ENCODE measurements at places on chromosomes 1 and 21. TPM values are rescaled to one million over a fixed set of nuclear protein-coding genes. Genes with fewer than 3 reads are reported as not detected.

DNA sequence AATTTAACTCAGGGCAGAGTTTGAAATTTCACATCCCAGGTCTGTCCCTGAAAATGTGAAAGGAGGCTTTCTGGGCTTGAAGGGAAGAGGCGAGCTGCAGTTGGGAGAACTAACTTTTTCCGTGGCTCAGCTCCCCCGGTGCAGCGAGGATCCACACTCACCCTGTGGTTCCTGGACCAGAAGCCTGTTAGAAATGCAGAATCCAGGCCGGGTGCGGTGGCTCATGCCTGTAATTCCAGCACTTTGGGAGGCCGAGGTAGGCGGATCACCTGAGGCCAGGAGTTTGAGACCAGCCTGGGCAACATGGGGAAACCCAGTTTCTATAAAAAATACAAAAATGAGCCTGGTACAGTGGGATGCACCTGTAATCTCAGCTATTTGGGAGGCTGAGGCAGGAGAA is 2.9 kb upstream of the DHRS3 start:
- DNase-seq = no peak

- peak; percentile 68 for DNase-seq
Observed at GRCh38 chr1:229699613-229700267, 73.7 kb downstream of the URB2 start.

GRCh38 chr1:230189824-230190223 is 122.8 kb downstream of the GALNT2 start:
- DNase-seq = no peak

Gene CLDN17
- total RNA-seq = not detected

DNA sequence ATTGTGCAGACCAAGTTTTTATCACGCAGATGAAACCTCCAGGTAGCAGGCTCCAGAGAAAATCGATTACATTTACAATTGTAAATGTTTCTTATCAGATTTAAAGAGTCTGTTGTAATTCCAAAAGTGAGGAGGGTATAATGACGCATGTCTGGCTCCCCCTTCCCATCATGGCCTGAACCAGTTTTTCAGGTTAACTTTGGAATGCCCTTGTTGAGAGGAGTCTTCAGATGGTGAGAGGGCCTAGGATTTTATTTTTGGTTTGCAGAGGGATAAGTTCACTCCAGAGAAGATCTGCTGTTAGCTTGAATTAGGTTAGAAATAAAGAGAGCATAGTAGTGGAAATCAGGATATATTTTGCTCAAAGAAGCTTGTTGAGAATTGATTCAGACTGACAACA is 1028.3 kb upstream of the B3GALT2 start:
- no peak for DNase-seq

DNA sequence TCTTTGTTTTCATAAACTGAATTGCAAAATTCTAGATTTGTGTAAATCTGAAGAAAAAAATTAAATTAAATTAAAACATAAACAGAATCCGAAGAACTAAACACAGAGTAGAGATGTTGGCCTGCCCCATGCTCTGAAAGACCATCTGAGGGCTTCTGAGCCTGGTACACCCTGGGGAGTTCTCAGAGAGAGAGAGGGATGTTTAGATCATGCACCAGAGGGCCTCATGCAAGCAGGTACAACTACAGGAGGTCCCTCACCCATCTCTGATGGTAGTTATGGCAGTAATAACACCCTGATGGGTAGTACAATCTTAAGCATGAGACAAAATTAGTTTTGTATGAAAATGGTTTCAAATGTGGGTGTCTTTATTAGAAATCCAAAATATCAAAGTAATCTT is 127.7 kb downstream of the TGFB2 start:
- DNase-seq = no peak

- no peak for DNase-seq
Observed at GRCh38 chr1:14759843-14760242, 161.4 kb downstream of the KAZN start.

Gene ATP1A2
- 28.2 TPM for total RNA-seq

Gene PDC
- not detected for total RNA-seq

DNA sequence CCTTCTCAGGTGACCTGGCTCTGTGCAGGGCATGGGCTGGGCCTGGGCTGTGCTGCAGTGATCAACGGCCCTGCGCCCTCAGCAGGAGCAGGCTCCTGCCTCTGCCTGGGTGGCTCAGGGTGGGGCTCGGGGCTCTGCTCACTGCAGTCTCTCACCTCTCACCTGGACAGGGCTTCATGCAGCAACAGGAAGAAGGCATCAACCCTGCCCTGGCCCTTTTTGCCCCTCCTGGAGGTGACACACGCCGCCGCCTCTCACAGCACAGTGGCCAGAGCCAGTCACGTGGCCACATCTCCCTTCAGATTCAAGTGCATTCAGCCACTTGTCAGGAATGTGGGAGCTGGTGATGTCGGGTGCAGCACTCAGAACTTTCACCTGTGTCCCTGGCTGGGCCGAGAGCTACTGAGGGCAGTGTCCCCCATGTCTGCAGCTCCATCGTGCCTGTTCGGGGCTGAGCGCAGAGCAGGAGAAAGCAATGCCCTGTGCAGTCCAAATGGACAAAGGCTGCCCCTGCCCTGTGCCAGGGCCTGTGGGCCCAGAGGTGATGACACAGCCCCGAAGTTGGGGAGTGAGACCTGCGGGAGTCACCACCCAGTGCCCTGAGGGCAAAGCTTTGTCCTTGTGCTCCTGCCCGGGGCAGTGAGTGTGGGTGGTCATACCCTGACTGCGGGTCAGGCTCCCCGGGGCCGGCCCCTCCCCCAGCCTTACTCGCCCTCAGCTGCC is 314.0 kb downstream of the PTPRU start:
- DNase-seq = no peak

DNA sequence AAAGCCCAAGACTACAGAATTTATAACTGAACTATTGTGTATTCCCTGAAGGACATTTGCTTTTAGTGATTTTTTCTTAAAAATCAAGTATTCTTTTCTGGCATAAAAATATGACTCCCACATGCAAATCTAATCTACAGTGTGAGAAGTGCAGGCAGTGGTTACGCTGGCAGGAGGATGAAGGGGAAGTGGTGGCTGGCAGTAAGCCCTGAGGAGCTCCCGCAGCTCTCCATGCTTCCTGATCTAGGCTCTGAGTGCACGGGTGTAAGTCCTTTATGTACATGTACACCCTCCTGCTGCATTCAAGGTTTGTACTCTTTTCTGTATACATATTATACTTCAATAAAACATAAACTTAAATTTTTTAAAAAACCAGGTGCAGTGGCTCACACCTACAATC is 67.5 kb upstream of the PRDX6 start:
- DNase-seq = peak; percentile 68

DNA sequence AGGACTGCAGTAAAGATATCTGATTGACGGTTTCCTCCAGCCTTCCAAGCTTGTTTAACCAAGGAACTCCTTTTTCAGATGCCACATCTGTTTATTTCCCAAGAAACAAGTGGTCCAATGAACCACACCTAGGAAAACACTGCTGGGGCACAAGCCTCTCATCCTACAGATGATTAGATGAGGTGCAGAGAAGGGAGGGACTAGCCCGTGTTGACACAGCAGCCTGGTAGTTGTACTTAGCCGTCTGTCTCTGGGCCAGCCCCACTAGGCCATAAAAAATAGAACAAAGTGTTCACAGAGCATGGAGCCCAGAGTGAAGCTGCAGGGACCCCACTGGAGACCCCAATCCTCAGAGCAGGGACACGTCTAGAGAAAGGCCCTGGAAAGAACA is 32.1 kb downstream of the LRP8 start:
- no peak for DNase-seq

GRCh38 chr1:72435025-72435424 is 152.7 kb upstream of the NEGR1 start:
- DNase-seq = peak; percentile 89

DNA sequence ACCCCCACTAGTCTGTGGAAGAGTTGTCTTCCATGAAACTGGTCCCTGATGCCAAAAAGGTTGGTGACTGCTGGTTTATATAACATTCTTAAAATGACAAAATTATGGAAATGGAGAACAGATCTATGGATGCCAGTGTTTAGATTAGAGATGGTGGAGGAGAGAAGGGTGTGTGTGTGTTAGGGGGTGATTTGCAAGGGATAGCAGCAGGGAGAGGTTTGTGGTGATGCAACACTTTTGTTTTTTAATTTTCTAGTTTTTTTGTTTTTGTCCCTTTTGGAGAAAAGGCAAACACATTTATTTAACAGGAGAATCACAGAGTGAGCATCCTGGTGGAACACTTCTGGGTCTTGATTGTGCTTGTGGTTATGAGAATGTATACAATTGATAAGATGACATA is 143.8 kb downstream of the RPS6KC1 start:
- no peak for DNase-seq

Gene ASB17
- total RNA-seq = not detected

DNA sequence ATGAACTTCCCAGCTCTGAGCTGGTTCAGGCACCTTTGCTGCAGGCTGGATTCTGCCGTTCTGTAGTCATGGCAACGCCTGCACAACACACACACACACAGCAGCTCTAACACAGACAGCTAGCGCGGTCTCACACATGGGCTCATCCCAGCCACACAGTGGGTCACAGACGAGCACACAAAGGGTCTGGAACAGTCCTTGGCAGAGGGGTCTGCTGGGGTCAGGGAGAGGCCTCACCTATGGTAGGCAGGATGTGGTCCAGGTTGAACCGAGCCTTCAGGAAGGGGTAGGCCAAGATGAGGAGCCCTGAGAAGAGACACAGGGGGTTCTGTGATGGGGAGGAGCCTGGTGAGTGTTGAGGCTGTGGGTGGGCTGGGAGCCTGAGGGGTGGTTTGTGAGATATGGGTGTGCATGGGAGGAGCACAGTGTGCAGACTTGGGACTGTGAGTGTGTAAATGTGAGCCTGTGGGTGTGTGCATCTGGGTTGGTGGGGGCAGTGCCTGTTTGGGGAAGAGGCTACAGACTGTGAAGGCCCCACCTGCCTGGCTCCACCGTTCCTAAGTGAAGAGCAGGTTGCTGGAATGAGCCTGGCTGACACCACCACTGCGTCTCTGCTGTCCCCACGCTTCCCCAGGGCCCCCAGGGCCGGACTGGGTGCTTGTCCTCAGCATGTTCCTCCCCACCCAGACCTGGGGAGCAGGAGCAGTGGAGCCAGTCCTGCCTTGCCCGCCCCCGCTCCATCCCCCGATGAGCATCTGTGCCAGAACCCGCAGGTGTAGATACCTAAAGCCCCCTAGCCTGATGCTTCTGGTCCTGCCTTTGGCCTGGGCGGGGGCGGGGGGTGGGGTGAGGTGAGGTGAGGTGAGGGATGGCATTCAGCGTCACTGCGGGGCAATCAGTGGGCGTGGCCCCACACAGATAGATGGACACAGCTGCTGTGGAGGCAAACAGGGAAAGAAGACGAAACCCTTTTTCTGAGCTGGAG is 1.5 kb downstream of the KNCN start:
- no peak for DNase-seq

Gene NEGR1
- total RNA-seq = 10.8 TPM

Data from myocyte (in vitro differentiated cells).